ENCODE measurements at places on chromosomes 13 and 19.

- DNase-seq, result no peak
These were observed 62.6 kb downstream of the LACC1 start for GRCh38 chr13:43942286-43942685.

DNA sequence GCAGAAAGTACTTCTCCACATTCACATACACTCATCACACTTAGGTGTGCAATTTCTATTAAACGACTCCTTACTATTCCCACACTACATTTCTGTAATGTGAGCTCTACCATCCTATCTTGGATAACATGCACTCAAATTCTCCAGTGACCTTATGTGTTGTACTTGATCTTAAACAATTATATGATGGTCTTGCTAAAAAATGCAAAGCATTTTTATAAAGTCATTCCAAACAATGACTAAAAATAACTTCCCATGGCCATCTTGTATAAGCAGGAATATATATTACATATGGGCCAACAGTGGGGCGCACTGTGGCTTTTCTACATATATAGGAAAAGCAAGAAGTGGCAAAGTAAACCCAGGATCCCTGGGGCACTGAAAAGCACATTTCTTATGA is 155.5 kb downstream of the FLT1 start:
- DNase-seq, result no peak

DNA sequence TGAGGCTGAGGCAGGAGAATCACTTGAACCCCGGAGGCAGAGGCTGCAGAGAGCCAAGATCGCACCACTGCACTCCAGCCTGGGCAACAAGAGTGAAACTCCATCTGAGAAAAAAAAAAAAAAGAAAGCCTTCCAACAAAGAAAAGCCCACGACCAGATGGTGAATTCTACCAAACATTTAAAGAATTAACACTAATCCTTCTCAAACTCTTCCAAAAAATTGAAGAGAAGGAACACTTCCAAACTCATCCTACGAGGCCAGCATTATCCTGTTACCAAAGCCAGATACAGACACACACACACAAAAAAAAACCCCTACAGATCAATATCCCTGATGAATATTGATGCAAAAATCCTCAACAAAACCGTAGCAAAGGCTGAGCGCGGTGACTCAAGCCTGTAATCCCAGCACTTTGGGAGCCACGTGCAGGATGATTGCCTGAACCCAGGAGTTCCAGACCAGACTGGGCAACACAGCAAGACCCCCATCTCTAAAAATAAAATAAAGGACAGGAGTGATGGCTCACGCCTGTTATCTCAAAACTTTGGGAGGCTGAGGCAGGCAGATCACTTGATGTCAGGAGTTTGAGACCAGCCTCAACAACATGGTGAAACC is 6.2 kb upstream of the EVI5L start:
- DNase-seq, result no peak

DNA sequence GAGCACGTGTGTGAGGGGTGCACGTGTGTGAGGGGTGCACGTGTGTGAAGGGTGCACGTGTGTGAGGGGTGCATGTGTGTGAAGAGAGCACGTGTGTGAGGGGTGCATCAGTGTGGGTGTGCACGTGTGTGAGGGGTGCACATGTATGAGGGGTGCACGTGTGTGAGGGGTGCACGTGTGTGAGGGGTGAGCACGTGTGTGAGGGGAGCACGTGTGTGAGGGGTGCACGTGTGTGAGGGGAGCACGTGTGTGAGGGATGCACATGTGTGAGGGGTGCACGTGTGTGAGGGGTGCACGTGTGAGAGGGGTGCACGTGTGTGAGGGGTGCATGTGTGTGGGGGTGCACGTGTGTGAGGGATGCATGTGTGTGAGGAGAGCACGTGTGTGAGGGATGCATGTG is 15.7 kb downstream of the RASA3 start:
- DNase-seq, result no peak

GRCh38 chr19:33208371-33208895 is 14.3 kb downstream of the LRP3 start:
- DNase-seq, result no peak

DNA sequence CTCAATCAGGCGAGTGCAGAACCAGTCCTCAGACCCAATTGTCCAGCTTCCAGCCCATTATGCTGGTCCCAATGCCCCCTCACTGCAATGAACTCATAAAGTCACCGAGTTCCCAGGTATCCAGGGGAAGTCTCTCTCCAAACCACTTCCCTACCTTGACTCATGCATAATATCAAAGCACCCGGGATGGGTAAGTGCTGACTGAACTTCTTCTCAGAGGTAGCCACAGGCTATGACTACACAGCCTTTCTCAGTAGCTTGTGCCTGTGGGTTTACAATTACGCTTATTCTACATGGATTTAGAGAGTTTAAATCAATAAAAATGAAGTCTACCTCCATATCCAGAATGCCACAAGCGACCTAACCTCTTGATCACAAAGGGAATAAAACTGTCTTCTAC is 1.7 kb upstream of the C13orf42 start:
- no peak for DNase-seq

DNA sequence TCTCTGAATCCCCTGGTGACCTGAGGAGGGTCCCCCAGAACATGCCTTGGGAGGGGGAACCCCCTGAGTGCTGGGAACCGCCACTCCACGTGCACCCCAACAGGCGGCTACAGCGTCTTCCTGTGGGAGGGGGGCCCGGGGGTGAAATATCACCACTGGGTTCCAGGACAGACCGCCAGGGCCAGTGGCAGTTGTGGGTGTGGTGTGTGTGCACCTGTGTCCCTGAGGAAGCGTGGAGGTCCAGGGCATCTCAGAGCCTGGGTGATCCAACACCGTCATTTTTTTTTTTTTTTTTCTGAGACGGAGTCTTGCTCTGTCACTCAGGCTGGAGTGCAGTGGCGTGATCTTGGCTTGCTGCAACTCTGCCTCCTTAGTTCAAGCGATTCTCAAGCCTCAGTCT is 4.2 kb downstream of the ADGRE5 start:
- no peak for DNase-seq

DNA sequence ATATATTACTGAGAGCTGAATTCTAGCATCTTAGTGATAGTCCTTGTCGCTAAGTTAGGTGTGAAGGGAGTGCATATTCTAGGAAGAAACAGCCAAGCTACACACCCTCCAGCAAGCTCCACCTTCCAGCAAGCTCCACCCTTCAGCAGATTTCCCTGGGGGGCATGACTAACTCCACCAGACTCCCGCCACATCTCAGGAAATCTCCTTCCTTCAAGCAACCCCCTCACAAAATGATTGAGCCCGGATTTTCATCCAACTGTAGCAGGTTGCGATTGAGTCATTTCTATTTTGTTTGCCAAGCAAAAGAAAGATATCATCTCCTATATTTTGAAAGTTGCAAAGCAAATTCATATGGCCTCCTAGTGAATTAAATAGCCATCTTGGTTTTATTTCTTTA is 162.1 kb upstream of the TMTC4 start:
- no peak for DNase-seq

- no peak for DNase-seq
These were observed 59.4 kb downstream of the SLC10A2 start for GRCh38 chr13:103006641-103007426.

GRCh38 chr19:10812196-10812595 is 23.8 kb downstream of the TMED1 start:
- DNase-seq, result no peak
